ENCODE measurements at places on chromosomes 2 and 18. TPM values are rescaled to one million over a fixed set of nuclear protein-coding genes. Genes with fewer than 3 reads are reported as not detected.

The RAPGEF4 gene
- total RNA-seq, result 12.6 TPM

The ANKRD23 gene
- 10.6 TPM for total RNA-seq

The LAMA1 gene
- 0.40 TPM for total RNA-seq

The XIRP2 gene
- total RNA-seq, result 537 TPM

The PRSS56 gene
- total RNA-seq, result not detected

The ICOS gene
- total RNA-seq, result not detected

Data from cardiac septum (tissue), 1 donor.